NCI-H146 (cell line): ENCODE measurements at places on chromosomes 6 and 20.

DNA sequence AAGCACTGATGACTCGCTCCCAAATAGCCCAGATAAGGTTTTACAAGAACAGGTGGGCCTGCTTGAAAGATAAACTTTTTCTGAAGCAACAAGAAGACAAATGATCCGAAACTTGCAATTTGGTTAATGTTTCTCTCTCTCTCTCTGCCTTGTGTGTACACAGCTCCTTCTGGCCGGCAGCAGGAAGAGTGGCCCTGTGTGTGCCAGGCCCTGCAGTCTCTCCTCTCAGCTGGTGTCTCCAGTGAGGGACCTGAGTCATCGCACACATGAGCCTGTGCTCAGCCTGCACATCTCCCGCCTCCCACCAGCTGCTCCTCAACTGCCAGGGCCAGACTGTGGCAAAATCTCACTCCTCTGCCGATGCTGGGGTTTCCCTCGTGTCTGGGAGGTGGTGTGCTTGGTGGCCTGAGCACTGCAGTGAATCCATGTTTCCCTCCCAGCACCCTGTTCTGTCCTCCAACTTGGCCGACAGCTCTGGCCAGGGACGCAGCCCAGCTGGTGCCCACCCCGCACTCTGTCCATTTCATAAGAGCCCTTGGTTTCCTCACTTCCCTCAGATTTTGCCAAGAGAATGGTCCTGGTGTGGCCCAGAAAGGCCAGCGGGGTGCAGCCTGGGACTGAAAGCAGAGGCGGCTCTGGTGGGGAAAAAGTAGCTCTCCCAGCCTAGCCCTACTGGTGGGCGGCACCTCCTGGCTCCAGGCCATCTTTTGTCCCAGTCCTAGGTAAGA is 49.4 kb downstream of the ERMARD start:
- peak; percentile 85 for DNase-seq

GRCh38 chr20:13898012-13898612 is 92.3 kb downstream of the SEL1L2 start:
- DNase-seq: peak; percentile 14

GRCh38 chr6:25032934-25033333 is 97.2 kb upstream of the RIPOR2 start:
- no peak for DNase-seq

- DNase-seq: peak; percentile 13
Measured at GRCh38 chr6:30238178-30238795, 25.1 kb upstream of the TRIM26 start.

DNA sequence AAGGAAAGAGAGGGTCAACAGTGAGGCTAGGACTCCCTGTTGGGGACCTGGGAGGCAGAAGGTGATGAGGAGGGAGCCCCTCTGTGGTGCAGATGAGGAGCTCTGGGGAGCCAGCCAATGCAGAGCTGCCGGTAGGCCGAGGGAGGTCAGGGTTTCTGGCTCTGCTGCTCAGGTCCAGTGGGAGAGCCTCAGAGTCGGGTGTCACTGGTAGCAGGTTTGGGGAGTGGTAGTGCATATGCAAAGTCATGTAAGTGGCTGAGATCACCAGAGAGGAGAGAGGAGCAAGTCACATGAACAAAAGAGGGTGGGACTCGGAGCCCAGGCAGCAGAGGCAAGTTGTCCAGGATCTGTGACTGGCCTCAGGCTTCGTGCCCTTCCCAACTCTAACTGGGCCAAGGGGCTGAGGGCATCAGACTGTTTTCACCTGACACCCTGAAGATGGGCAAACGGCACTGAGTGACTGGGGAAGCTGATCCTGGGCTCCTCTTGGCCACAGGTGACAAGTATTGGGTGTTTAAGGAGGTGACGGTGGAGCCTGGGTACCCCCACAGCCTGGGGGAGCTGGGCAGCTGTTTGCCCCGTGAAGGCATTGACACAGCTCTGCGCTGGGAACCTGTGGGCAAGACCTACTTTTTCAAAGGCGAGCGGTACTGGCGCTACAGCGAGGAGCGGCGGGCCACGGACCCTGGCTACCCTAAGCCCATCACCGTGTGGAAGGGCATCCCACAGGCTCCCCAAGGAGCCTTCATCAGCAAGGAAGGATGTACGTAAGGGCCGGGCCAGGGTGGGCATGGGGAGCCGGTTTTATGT is 6.6 kb downstream of the MMP24OS start:
- no peak for DNase-seq

GRCh38 chr6:81713205-81713604 is 39.3 kb downstream of the TENT5A start:
- DNase-seq: no peak

DNA sequence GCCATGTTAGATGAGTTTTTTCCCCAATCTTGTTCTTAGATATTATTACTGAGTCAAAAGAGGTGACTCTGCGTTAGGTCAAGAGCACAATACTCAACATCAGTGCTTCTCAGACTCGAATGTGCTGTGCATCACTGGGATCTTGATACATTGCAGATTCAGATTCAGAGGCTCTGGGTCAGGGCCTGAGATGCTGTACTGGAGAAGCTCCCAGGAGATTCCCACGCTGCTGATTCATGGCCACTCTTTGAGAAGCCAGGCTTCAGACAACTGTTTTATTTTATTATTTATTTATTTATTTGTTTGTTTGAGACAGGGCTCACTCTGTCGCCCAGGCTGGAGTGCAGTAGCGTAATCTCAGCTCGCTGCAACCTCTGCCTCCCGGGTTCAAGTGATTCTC is 41.4 kb upstream of the ARID1B start:
- no peak for DNase-seq

DNA sequence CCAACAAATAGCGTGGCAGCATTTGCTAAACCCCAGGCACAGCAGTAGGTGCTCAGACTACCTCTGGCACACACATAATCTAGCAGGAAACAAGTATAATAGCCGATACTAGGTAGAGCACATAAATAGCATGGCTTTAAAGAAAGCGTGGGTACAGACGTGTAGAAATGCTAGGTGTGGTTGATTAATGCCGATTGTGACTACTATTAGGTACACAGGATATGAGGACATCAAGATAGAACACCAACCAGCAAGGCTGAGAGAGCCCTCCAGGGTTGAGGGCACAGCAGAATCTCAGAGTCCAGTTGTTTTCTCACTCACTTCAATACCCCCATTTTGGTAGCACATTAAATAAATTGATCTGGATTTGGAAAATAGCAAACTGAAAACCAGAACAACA is 100.5 kb downstream of the PKHD1 start:
- DNase-seq: no peak

GRCh38 chr6:31727034-31727716 is 1.9 kb downstream of the DDAH2 start:
- no peak for DNase-seq

GRCh38 chr6:117951783-117952182 is 44.7 kb downstream of the SLC35F1 start:
- DNase-seq: no peak

DNA sequence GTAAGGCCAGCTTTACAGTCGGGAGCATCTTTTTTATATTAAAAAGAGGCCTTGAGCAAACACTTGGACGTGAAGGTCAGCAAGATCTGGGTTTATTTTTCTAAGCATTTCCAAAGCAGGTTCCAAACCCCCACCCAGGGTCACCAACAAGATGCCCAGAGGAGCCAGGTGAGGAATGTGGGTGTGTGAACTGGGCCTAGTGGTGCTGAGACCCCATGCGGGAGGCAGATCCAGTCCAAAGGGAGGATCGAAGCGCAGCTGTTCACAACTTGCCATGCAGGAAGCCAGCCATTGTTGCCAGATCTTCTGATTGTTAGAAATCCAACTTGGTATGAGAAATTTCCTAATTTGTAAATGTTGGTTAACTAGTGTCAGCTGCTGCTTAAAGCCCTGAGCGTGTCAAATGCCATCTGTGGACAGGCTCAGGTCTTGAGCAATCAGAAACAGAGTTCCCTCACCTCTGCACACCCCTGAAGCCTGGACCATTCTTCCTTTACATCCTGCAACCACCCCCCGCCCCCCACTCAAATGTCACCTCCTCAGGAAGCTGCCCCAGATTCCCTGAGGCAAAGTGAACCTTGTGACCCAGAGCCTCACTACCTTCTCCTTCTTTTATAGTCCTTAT is 46.5 kb downstream of the NFATC2 start:
- DNase-seq: peak; percentile 65

DNA sequence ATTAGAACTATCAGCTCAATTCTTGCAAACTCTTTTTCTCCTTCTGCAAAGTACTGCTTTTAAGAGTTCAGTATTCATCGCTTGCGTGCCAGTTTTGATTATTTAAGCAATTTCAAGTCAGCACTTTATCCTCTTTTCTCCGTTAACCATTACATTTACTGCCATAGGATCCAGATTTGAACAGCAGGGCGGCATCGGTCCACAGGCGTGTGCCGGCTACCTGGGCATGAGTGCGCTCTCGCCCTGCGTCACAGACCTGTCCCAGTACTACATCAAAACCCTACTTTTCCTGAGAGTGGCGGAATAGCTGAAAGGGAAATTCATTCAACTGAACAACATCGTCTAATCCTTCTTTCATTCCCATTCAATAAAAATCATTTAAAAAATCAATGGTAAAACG is 53.4 kb downstream of the MYLK4 start:
- no peak for DNase-seq

DNA sequence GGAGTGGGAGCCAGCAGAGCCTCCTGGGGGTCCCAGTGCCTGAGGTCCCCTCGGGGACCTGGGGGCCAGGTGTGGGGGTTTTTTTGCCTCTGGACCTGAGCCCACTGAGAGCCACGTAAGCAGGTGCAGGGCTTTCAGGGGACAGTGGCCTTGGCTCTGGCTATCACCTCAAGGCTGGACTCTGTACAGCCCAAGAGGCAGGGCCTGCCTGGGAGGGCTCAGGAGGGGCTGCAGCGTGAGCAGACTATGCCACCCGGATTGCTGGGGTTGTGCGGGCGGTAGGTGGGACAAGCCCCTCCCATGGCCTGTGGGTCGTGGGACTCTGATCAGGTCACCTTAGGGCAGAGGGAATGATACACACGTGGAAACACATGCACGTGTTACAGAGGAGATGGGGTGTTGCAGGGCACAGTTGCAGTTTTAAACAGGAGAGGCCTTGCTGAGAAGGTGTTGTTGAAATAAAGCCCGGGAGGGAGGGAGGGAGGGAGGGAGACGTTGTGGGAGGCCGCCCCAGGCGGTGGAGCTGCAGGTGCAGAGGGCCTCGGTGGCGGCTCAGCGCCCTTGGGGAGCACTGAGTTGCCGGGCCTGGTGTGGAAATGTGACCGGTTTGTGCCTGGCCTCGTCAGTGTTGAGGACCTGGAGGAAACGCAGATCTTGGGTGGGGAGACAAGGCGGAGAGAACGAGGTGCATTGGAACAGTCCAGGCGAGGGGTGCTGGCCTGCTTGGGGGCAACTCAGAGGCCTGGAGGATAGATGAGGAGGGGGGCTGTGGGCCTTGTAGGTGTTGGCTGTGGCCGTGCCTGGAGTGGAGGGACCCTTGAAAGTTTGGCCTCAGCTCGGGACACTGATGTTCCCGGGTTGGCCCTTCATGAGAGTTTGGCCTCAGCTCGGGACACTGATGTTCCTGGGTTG is 2.3 kb downstream of the TCEA2 start:
- DNase-seq: peak; percentile 53

- no peak for DNase-seq
Measured at GRCh38 chr20:37600486-37600885, 72.8 kb upstream of the BLCAP start.

- DNase-seq: no peak
Measured at GRCh38 chr6:111666847-111667246, 61.2 kb upstream of the TRAF3IP2 start.

DNA sequence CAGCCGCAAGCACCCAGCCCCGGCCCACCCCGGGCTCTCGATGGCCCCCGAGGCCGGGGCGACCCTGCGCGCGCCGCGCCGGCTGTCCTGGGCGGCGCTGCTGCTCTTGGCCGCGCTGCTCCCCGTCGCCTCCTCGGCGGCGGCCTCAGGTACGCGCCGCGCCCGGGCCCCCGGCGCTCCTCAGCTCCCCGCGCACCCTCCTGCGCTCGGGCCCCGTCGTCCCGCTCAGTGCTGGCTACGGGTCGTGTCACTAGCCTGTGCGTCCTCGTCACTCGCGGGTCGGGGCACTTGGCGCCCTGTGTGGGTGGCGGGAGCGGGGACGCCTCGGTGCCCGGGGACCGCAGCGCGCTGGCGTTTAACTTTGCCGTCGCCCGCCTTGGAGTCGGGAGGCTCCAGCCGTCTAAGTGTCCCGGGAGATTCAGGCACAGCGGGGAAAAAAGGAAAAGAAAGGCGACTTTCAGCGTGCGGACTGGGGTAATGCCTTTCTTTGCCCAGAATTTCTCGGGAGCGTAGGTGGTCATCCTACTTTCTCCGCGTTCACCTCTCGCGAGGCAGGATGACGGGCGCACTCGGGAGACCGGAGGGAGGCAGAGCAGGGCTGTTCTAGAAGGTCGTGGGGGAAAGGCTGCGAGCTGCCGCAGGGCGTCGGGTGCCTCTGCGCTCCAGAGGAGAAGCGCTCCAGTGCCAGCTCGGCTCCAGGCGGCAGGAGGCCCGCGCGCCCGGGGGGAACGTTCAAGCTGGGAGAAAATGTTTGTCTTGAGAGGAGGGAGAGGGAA is 545 bp downstream of the FNDC1 start:
- DNase-seq: no peak

GRCh38 chr6:72748759-72749158 is 126.9 kb downstream of the KCNQ5 start:
- DNase-seq: no peak

- no peak for DNase-seq
Measured at GRCh38 chr6:32943864-32944649, 3.2 kb upstream of the HLA-DMB start.

- no peak for DNase-seq
Measured at GRCh38 chr20:52309181-52309580, 117.6 kb upstream of the ZFP64 start.

GRCh38 chr6:95581073-95581472 is 3.7 kb downstream of the MANEA start:
- peak; percentile 3 for DNase-seq

GRCh38 chr6:18293076-18293904 is 29.0 kb upstream of the DEK start:
- DNase-seq: no peak

DNA sequence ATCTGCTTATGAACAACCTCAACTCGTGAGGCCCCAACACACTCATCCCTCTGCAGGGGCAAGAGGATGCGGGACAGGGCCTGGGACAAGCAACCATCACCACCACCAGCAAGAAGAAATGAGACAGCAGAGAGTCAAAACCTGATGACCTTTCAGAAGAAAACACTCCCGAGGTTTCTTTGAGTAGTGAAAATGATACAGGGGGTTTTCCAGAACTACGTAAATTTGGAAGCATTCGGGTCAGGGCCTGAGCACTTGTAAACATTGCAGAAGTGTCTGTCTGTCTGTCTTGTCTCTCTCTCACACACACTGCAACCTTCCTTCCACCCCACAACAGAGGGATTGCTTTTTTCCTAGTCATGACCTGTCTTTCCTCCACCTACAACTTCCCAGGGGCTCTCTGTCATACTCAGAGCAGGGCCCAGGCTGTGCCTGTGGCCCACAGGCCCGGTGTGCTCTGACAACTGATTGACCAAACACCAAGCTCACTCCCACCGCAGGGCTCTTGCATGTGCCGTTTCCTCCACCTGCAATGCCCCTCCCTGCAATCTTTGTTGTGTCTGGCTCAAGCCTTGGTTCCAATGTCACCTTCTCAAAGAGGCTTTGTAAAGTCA is 90.9 kb downstream of the BMP7 start:
- no peak for DNase-seq

- no peak for DNase-seq
Measured at GRCh38 chr6:24931296-24931695, 4.5 kb downstream of the RIPOR2 start.
